Endothelial cell of umbilical vein (primary cell): ENCODE measurements at places on chromosomes 7 and 10. TPM values are rescaled to one million over a fixed set of nuclear protein-coding genes. Genes with fewer than 3 reads are reported as not detected.

DNA sequence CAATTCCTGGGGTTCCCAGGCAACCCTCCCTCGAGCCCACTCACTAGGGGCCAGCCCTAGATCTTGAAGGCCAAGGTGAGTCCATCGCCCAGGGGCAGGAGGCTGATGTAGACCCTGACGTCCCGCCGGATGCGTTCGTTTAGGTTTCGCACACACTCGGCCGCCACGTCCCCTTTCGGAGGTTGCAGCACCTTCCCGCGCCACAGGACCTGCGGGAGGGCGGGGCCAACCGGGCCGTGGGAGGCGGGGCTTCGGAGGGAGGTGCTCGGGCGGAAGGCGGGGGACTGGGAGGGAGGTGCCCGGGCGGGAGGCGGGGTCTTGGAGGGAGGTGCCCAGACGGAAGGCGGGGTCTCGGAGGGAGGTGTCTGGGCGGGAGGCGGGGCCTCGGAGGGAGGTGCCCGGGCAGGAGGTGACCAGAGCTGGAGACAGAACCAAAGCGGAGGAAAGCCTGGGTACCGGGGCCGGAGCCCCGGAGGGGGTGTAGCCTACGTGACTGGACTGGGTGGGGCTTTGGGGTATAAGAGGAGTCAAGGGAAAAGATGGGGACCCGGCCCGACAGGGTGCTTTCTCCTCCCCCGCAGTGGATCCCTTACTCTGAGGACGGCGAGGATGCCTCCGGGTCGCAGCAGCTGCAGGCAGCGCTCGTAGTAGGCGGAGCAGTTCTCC, 1.6 kb downstream of the COMTD1 start:
- no peak overlapping the region for H3K27ac ChIP-seq
- H3K27me3 ChIP-seq = no peaks in the 10 kb centered on the region
- peak; percentile 82 for DNase-seq

DNA sequence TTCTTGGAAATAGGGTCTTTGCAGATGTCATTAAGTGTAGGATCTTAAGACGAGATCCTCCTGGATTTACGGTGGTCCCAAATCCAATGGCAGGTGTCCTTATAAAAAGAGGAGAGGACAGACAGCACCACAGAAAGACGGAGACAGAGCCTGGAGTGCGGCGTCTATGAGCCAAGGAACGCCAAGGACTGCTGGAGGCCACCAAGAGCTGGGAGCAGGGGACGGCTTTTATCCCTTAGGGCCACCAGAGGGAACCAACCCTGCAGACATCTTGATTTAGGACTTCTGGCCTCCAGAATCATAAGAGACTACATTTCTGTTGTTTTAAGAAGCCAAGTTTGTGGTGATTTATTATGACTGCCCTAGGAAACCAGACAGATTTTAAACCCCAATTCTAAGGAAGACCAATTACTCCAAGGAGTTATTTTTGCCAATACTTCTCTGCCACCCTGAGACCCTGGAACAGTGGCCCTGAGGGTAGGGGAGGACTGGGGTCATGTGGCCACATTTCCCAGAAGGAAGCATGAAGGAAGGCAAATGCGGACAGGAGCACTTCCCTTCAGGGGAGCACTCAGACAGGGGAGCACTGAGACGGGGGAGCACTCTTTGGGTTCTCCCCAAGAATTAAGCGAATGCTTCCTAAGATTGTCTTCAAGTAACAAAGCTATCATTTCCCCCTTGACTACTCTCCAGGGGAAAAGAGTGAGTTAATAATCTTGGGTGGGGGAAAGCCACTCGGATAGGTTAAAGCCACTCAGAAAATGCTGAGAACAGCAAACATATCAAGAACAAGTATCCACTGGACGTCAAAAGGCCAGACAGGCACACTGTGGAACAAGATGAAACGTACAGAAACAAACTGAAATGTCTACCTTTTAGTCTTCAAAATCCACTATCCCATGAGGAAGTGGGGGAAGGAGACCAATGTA, 67.5 kb downstream of the CHST15 start:
- H3K36me3 ChIP-seq = no peaks in the 10 kb centered on the region
- peak; percentile 31 for DNase-seq
- no peak overlapping the region for H3K27ac ChIP-seq
- no peaks in the 10 kb centered on the region for H3K4me1 ChIP-seq
- no peak overlapping the region for H3K4me3 ChIP-seq
- no peaks in the 10 kb centered on the region for H3K27me3 ChIP-seq

DNA sequence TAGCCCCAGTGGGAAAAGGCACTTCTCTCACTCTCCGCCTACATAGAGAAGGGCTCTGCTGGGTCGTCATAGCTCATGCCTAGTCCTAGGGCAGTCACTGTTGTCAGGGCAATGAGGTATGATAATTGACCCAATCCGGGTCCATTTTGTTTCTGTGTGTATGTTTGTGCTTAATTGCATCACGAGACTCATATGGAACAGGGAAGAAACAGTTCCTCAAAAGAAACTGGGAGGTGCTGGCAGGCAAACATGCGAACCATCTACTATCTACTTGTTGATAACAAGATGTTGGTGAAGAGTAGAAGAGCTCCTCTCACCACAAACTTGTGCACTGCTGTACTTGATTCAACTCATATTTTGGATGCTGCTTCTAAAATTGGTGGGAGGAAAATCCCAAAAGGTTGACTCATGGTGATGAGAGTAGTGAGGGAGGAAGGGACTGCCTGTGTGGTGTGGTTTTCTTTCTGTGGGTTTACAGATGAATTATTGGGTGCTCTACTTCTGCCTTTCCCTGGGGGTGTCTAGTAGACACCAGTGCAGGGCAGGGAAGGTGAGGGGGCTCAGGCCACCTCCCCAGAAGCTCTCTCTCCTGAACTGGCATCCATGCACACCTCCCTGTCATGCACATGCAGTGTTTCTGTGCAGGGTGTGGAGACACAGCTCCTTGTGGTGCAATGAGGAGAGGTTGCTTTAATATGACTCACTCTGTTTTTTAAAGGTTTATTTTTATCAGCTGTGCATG, 29.4 kb downstream of the LSMEM1 start:
- no peak overlapping the region for H3K27ac ChIP-seq
- H3K4me3 ChIP-seq = no peak overlapping the region
- no peaks in the 10 kb centered on the region for H3K4me1 ChIP-seq
- peaks cover 8% of the 10 kb centered on the region for H3K27me3 ChIP-seq
- DNase-seq = no peak

- H3K4me1 ChIP-seq = peaks cover 2% of the 10 kb centered on the region
- no peak overlapping the region for H3K4me3 ChIP-seq
- no peak for DNase-seq
These were observed 2.3 kb downstream of the DENND2A start for GRCh38 chr7:140638173-140638791.

DNA sequence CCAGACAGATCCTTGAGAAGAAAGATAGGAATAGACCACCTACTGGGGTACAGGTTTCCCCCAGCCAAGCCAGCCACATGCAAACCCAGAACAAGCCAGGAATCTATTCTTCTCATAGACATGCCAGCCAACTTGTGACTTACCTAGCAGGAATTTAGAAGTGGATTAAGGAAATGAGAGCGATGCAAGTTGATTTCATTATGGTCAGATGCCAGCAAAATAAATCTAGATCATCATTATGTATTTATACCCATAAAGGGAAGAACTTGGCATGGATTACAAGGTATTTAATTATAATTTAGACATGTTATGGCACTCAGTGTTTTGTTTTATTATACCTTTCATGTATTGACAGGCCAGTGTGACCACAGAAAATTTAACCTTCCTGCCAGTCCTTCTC, 32.8 kb downstream of the SLC35G1 start:
- no peaks in the 10 kb centered on the region for H3K36me3 ChIP-seq
- no peak overlapping the region for H3K27ac ChIP-seq
- no peak overlapping the region for H3K4me3 ChIP-seq
- no peak for DNase-seq

GRCh38 chr7:30874656-30875302, 36.9 kb upstream of the AQP1 start:
- H3K27me3 ChIP-seq = no peaks in the 10 kb centered on the region
- H3K4me1 ChIP-seq = peaks cover 10% of the 10 kb centered on the region
- no peak overlapping the region for H3K27ac ChIP-seq
- no peak for DNase-seq

DNA sequence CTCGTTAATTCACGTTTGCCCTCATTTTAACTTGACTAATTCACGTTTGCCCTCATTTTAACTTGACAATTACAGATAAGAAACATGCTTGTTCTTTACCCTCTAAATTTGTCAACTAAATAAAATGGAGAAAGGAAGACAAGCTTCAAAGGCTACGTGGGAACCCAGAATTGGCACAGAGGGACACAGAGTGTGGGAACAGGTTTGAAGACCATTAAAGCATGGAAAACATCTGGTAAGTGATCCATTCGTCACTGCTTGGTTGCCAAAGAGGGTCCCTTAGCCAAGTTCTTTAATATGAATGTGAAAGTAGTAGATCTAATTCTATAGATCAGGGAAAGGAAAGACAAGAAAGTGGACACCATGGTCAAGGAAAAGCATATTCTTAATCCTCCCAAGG, 57.2 kb downstream of the ITIH5 start:
- no peaks in the 10 kb centered on the region for H3K4me1 ChIP-seq
- no peak for DNase-seq
- H3K36me3 ChIP-seq = no peaks in the 10 kb centered on the region
- H3K27me3 ChIP-seq = no peaks in the 10 kb centered on the region

DNA sequence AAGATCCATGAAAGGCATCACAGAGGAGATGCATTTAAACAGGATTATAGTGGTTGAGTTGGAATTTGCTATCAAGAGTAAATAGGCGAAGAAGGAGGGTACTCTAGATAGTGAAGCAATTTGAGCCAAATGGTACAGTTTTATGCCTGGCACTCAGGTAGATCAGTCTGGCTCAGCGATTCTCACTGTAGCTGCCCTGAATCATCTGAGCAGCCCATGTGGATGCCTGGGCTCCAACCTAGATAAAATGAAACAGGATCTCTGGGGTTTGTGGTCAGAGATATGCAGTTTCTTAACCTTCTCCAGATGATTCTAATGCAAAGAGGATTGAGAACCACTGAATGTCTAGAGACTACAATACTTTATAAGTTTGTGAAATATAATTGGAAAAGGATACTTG, 282.0 kb upstream of the FZD1 start:
- no peaks in the 10 kb centered on the region for H3K4me1 ChIP-seq
- H3K27ac ChIP-seq = no peak overlapping the region
- DNase-seq = no peak

DNA sequence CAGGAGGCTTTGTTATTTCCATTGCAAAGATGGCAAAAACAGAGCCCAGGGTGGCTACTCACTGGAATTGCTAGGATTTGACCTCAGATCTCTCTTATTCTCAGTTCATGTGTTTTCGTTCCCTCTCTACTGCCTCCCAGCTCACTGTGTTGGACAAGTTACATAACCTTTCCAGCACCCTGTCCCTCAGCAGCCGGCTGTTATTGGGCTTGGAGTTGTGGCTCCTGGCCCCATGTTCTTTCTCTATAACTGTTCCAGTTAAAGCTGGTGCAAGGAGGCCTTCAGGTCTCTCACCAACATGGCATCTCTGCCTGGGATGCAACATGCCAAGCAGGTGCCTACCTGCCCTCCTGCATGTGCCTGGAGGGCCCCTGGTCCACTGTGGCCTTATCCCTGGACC, 56.8 kb downstream of the LRRC18 start:
- H3K36me3 ChIP-seq = no peaks in the 10 kb centered on the region
- H3K27me3 ChIP-seq = no peaks in the 10 kb centered on the region
- no peak overlapping the region for H3K27ac ChIP-seq
- DNase-seq = no peak

DNA sequence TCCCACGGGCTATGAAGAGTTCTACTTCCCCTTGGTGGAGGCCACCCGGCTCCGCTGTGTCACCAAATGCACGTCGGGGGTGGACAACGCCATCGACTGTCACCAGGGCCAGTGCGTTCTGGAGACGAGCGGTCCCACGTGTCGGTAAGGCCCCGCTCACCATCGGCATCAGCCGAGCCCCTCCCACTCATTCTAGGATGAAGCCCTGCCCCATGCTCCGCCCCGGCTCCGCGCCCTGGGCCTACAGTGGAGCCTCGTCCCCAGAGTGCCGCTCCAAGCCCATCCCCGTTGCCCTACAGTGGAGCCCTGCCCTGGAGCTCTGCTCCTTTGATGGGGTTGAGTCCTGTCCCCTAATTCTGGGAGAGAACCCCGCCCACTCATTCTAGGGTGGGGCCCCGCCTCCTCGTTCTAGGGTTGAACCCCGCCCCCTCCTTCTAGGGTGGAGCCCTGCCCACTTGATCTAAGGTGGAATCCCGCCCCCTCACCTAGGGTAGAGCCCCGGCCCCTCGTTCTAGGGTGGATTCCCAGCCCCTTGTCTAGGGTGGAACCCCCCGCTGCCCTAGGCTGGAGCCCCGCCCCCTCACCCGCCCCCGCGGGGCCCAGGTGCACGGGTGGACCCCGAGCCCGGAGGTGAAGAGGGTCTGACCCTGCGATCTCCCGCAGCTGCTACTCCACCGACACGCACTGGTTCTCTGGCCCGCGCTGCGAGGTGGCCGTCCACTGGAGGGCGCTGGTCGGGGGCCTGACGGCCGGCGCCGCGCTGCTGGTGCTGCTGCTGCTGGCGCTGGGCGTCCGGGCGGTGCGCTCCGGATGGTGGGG, 3.4 kb upstream of the MUC12 start:
- H3K4me3 ChIP-seq = no peak overlapping the region
- H3K36me3 ChIP-seq = no peaks in the 10 kb centered on the region
- peaks cover 22% of the 10 kb centered on the region for H3K27me3 ChIP-seq
- DNase-seq = peak; percentile 49
- peaks cover 2% of the 10 kb centered on the region for H3K4me1 ChIP-seq
- H3K27ac ChIP-seq = no peak overlapping the region

DNA sequence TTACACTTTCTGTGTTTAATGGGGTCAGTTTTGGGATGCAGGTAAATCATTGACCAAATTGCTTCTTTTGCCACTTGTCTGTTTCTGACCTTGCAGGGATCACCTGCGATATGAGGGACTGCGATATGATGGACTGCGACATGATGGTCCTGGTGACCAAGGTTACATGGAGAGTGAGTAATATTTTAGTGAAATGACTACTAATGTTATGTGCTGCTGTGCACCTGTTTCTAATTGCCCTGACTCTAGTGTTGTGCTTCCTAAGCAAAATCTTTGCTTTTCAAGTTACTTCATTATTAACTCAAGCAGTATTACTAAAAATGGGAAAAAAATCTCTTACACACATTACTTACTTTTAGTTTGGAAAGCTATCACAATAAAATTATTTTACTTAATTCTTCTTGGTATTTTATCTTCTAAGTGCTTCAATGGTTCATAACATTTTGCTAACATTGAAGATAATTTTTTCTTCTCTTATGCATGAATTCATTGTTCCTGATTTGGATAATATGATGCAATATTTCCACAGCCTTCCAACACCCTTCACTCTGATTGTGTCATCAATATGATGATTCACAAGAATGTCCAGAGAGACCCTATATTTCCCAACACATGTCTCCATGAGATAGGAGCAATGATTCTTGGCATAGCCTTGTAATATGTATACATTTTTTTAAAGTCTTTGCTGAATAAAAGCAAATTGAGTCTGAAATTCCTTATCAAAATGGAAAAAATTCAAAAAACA, 306.2 kb upstream of the AKR1E2 start:
- H3K36me3 ChIP-seq = no peaks in the 10 kb centered on the region
- no peak overlapping the region for H3K27ac ChIP-seq
- no peak for DNase-seq
- no peaks in the 10 kb centered on the region for H3K4me1 ChIP-seq
- no peaks in the 10 kb centered on the region for H3K27me3 ChIP-seq

The LDB1 gene
- 137 and 149 TPM in 2 replicates for polyA plus RNA-seq

The SLC18A3 gene
- 0.03 TPM in 1 of 2 replicates, not detected in the other for polyA plus RNA-seq

The MYH16 gene
- polyA plus RNA-seq = 0.01 and 0.03 TPM in 2 replicates

The VAX1 gene
- polyA plus RNA-seq = not detected in 2 replicates

The MALRD1 gene
- not detected in 2 replicates for polyA plus RNA-seq

The C10orf105 gene
- not detected in 2 replicates for polyA plus RNA-seq

The CUL2 gene
- polyA plus RNA-seq = 8.6 and 11.6 TPM in 2 replicates

The PSD gene
- 0.08 and 0.10 TPM in 2 replicates for polyA plus RNA-seq

The ANK3 gene
- 0.67 and 0.88 TPM in 2 replicates for polyA plus RNA-seq

The CALML5 gene
- not detected in 2 replicates for polyA plus RNA-seq

The PDZD7 gene
- polyA plus RNA-seq = 0.41 and 0.92 TPM in 2 replicates

The PIK3AP1 gene
- polyA plus RNA-seq = 0.04 TPM in 1 of 2 replicates, not detected in the other
